Sigmoid colon (tissue), 7 donors: ENCODE measurements at places on chromosomes 7 and 10.

GRCh38 chr10:17673471-17674061 is 29.6 kb downstream of the STAM start:
- no peaks in the 10 kb centered on the region for H3K36me3 ChIP-seq
- H3K4me1 ChIP-seq: peaks cover 12% of the 10 kb centered on the region
- peak overlapping the region; percentile 51 for H3K27ac ChIP-seq
- H3K27me3 ChIP-seq: no peaks in the 10 kb centered on the region

DNA sequence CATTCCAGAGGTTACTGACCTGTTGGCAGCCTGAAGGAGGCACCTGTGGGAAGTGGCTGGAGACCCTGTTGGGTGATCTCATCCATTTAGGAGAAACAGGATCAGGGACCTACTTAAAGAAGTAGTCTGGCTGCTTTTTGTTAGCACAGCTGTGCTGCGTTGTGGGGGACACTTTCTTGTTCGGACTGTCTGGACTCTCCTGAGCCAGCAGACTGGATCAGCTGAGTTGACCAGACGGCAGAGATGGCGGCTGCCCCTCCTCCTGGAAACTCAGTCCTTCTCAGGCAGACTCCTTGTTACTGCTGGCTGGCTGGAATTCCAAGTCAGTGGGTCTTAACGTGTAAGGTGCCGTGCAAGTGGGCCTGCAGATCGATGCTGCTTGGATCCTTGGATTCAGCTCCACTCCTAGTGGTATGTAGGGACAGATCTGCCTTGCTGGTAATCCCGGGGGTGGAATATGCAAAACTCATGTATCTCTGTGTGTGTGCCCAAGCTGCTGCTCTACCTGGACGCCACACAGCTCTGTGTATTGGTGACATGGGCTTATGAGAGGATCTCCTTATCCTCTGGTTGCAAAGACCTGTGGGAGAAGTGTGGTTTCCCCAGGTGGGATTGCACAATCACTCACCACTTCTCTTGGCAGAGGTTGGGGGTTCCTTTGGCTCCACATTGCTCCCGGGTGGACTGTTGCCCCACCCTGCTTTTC is 87.3 kb downstream of the CCSER2 start:
- no peak overlapping the region for H3K27ac ChIP-seq
- H3K4me1 ChIP-seq: no peaks in the 10 kb centered on the region
- no peaks in the 10 kb centered on the region for H3K36me3 ChIP-seq
- H3K4me3 ChIP-seq: no peak overlapping the region

GRCh38 chr10:88661577-88661976 is 2.7 kb upstream of the LIPF start:
- no peaks in the 10 kb centered on the region for H3K4me1 ChIP-seq
- H3K4me3 ChIP-seq: no peak overlapping the region
- H3K27ac ChIP-seq: no peak overlapping the region
- H3K27me3 ChIP-seq: no peaks in the 10 kb centered on the region

DNA sequence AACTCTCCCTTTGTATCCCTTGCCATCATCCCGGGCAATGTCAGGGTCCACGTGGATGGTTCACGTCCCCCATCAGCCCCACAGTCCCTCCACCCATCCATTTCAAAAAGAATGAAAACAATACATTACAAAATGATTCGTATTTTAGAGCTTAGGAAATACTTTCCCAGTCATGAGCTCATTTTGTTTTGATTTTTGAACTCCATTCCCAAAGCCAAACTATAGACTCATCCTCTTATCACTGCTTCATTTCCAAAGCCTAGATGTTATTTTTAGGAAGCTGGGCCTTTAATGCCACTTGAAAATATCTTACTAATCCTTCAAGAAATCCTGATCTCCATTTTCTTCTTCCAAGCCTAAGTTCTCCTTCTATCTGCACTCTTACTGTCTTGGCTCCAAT is 72.1 kb downstream of the WNT2 start:
- H3K4me1 ChIP-seq: no peaks in the 10 kb centered on the region
- no peak overlapping the region for H3K27ac ChIP-seq
- H3K36me3 ChIP-seq: no peaks in the 10 kb centered on the region
- no peak overlapping the region for H3K4me3 ChIP-seq
- no peak for DNase-seq

DNA sequence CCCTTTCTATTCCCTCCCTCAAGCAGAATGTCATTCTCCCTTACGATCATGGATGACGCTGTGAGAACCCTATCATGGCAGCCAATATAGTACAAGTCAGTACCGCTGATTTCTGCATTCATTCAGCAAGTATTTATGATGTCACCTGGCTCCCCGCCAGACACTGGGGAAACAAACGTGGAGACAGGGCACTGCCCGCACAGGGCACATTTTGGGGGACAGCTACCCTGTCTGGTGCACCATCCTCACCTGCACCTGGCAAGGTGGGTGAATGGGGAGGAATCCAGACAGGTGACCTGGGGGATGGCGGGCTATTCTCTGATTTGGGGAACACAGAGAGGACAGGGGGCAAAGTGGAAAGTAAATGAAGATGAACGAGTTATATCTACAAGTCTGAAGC is 28.4 kb downstream of the MKI67 start:
- no peak overlapping the region for H3K27ac ChIP-seq
- no peaks in the 10 kb centered on the region for H3K4me1 ChIP-seq
- no peak for DNase-seq
- H3K27me3 ChIP-seq: no peaks in the 10 kb centered on the region
